ENCODE measurements at places on chromosomes 1 and 21.

DNA sequence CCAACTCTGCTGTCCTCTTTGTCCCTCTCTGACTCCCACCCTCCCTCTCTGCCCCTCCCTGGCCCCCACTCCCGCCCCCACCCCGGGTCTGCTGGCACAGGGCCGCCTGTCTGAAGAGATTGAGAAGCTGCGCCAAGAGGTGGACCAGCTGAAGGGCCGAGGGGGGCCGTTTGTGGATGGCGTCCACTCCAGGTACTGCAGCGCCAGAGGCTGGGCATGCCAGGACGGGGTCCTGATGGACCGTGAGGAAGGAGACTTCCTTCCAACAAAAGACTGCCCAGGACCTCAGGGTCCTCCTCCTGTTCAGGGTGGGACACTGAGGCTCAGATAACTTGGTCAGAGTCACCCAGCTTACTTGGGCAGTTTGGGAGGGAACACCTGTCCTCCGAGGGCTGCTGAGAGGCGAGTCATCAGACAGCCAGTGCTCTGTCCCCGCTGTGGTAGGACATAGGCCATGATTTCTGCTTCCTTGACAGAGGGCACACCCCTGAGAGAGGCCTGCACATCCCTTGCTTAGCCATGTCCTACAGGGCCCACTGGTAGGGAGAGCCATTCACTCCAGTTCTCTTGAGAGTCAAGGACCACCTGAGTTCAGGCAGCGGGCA lies 23.4 kb downstream of the PPFIA4 start:
- DNase-seq = no peak

DNA sequence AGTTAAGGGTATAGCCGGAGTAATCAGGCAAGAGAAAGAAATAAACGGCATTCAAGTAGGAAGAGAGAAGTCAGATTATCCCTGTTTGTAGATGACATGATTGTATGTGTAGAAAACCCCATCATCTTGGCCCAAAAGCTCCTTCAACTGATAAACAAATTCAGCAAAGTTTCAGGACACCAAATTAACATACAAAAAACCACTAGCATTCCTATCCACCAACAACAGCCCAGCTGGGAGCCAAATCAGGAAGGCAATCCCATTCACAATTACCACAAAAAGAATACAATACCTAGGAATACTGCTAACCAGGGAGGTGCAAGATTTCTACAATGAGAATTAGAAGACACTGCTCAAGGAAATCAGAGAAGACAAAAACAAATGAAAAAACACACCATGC lies 45.3 kb downstream of the MAST2 start:
- peak; percentile 54 for DNase-seq

- DNase-seq = no peak
Observed at GRCh38 chr1:19462781-19463503, 22.4 kb downstream of the CAPZB start.

- DNase-seq = no peak
Observed at GRCh38 chr1:42529724-42530181, 66.7 kb downstream of the CCDC30 start.

GRCh38 chr1:152533327-152533938 lies 19.2 kb downstream of the CRCT1 start:
- DNase-seq = peak; percentile 92

DNA sequence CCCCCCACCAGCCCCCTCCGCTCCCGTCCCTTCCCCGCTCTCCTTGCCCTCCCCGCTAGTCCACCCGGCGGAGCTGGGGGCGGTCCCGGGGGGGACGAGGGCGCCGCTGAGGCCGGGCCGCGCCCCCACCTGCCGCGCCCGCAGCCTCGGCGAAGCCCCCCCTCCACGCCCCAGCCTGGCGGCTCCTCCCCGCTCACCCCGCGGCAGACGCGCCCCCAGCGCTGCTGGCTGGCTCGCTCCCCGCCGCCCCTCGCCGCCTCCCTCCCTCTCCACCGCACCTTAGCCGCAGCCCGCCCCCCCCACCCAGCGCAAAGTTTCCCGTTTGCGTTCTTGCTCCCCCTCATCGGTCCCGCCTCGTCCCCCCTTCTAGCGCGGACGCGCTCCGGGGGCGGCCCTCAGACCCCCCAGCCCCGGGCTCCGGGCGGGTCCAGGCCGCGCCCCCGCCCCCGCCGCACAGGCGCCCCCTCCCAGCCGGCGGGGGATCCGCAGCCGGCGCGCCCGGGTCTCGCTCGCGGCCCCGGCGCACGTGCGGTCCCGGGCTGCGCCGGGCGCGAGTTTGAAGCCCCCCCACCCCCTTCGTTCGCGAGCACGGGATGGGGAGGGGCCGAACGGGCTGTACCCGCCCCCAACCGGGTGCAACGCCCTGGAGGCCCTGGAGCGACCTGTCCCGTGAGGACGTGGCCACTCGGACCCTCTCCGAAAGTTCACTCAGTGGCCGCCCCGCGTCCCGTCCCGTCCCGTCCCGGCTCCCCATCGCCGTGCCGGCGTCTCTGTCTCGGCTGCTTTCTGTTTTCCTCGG lies 623 bp downstream of the PTPRF start:
- peak; percentile 72 for DNase-seq

DNA sequence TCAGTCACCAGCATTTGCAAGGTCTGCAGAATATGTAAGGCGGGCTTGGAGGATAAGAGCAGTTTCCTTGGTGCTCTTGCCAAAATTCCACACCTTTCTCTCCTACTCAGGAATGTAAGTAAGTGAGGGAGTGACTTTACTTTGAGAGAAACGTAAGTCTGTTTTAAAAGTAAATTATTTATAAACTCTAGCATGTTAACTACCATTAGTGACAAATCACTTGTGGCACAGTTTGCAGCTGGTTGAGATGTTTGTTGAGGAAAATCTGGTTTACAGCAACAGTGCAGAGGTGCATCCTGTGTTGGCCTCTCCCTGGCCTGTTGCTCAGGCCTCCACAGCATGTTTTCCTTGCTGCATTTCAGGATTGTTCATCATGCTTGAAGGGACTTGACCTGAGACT lies 8.5 kb downstream of the CGN start:
- DNase-seq = no peak

GRCh38 chr1:214452152-214452784 lies 99.1 kb downstream of the PTPN14 start:
- peak; percentile 64 for DNase-seq

GRCh38 chr1:203776636-203777035 lies 11.7 kb downstream of the LAX1 start:
- DNase-seq = no peak

- DNase-seq = no peak
Observed at GRCh38 chr21:38654580-38654979, 151.1 kb upstream of the ETS2 start.

- no peak for DNase-seq
Observed at GRCh38 chr1:219310181-219310728, 136.6 kb downstream of the LYPLAL1 start.

GRCh38 chr1:67574221-67574620 lies 110.8 kb upstream of the GADD45A start:
- no peak for DNase-seq

DNA sequence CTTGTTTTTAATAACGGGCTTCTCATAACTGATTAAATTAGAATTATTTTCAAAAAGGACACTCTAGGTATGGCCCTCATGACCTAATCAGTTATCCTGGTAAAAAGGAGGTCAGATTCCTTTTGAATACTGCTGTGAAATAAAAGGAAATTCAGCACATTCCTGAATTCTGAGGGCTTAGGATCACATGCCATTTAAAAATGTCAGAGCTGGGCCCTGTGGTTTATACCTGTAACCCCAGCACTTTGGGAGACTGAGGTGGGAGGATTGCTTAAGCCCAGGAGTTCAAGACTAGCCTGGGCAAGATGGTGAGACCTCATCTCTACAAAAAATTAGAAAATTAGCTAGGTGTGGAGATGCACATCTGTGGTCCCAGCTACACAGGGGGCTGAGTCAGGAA lies 18.0 kb upstream of the RABGGTB start:
- peak; percentile 46 for DNase-seq

DNA sequence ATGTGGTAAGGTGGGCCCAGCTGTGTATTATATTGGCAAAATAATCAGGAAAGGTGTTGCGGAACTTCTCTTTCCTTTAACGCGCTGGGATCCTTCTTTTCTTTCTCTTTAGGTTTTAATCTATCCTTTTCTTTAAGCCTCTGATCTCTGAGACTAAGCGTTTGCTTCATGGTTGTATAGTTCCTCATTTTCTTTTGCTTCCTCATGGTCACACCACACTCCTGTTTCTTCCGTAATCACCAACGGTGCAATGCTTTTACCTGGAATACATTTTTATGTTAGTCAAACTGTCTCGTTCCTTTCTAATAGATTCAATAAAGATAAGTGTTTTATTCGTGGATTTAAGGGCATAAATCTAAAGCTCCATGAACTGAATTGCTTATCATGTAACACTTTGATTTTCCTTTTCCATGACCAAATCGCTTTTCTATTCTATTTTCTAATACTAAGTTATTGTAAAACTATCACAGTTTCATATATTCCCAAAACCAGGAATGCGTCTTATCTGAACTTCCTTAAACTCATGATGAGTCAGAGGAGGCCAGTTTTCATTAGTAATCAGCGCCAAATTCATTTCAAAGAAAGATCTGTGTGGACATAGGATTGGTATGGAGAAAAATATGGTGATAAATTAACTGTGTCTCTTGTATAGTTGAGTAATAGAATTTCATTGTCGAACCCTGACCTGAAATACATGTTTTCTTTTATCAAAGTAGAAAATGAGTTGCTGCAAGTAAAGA lies 12.2 kb downstream of the SDCCAG8 start:
- DNase-seq = no peak

DNA sequence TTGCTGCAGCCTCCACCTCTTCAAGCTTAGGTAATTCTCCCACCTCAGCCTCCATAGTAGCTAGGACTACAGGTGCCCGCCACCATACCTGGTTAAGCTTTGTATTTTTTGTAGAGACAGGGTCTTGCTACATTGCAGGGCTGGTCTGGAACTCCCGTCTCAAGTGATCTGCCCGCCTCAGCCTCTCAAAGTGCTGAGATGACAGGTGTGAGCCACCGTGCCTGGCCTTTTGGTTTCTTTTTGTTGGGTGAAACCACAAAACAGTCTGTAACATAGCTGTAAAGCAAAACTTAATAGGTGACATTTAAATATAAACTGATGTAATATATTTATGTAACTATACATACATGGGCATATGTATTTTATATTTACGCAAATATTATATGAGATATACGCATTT lies 3.1 kb upstream of the DNAJC11 start:
- DNase-seq = no peak

DNA sequence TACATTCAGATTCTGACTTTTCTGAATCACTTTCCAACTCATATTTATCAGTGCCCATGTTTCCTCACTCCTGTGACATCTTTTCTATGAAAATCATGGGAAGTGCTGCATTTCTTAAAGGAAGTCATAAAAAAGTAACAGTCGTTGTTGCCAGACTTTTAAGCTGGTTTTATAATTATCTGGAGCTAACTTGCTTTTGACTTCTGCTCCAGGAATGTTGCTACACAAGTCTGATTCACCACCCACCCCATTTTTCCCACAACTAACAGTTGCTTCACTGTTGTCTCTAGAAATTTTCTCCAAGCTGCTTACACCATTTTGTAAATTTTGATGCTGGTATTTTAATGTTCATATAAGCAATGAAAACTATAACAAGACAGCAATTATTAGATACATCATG lies 12.2 kb downstream of the FCRLB start:
- DNase-seq = no peak

GRCh38 chr1:67988066-67988465 lies 62.4 kb downstream of the DIRAS3 start:
- DNase-seq = no peak

DNA sequence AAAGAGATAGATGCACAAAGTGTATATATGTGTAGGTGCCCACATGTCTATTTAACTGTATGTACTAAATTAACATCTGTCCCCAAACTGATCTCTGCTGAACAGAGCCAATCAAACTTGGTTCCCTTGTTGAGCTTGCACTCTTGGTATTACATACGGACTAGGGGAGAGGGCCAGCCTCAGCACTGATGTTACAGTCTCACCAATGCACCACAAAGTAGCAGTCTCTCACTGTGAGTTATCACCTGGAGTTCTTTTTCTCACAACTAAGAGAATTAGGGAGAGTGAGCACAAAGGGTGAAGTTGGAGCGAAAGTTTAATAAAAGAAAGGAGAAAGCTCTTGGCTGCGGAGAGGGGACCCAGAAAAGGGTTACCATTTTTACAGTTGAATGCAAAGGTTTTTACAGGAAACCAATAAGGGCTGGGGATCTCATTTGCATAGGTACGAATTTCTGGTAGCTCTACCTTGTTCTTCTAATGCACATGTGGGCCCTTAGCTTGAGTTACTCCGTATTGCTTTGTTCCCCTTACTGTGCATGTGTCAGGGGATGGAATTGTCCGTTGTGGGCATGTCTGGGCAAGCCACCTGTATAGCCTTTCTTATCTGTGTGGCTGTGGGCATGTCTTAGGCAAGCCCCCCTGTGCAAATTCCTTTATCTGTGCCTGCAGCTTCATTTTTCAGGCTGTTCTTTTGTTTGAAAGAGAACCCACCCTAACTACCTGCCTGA lies 13.3 kb upstream of the CHI3L2 start:
- no peak for DNase-seq

DNA sequence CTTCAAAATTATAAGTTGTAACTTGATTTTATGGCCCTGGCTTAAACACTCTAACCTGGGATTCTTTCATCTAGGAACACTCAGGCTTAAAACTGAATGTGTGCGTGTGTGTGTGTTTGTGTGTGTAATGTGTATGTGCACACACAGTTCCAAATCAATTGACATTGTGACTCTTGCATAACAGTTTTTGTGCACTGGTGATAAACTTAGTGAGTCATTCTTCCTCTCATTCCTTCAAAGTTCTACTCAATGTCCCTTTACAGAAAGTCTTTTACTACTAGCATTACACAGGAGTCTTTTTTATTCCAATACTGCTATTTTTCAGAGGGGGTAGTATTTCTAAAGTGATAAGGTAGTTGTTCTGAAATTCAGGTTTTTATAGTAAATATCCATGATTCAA lies 943.6 kb downstream of the KCNT2 start:
- no peak for DNase-seq

- no peak for DNase-seq
Observed at GRCh38 chr1:60149251-60149650, 75.7 kb upstream of the C1orf87 start.

- DNase-seq = no peak
Observed at GRCh38 chr1:229185963-229186362, 84.9 kb upstream of the RAB4A start.

DNA sequence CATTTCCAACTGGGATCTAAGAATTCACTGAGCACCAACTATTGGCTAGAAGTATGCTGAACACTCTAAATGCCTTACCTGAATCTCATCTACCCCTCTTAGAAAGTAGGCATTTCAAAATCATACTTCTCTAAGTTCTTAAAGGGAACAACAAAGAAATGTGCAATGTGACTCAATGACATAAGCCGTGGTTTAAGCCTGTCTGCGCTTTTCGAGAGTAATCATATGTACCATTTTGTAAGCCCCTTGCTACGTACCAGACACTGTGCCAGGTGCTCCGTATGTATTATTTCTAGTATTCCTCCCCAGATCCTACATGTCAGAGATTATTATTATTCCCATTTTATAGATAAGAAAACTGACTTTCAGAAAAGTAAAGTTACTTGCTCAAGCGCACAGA lies 454.2 kb downstream of the SETD4 start:
- no peak for DNase-seq

GRCh38 chr1:93638981-93639380 lies 42.7 kb downstream of the BCAR3 start:
- DNase-seq = peak; percentile 66

- no peak for DNase-seq
Observed at GRCh38 chr1:209455661-209456358, 127.7 kb upstream of the CAMK1G start.
